ENCODE measurements at places on chromosomes 7 and 10. TPM values are rescaled to one million over a fixed set of nuclear protein-coding genes. Genes with fewer than 3 reads are reported as not detected.

- DNase-seq = no peak
Measured at GRCh38 chr7:156792611-156793010, 100.4 kb downstream of the LMBR1 start.

Gene PODXL
- 76.2 TPM for total RNA-seq

DNA sequence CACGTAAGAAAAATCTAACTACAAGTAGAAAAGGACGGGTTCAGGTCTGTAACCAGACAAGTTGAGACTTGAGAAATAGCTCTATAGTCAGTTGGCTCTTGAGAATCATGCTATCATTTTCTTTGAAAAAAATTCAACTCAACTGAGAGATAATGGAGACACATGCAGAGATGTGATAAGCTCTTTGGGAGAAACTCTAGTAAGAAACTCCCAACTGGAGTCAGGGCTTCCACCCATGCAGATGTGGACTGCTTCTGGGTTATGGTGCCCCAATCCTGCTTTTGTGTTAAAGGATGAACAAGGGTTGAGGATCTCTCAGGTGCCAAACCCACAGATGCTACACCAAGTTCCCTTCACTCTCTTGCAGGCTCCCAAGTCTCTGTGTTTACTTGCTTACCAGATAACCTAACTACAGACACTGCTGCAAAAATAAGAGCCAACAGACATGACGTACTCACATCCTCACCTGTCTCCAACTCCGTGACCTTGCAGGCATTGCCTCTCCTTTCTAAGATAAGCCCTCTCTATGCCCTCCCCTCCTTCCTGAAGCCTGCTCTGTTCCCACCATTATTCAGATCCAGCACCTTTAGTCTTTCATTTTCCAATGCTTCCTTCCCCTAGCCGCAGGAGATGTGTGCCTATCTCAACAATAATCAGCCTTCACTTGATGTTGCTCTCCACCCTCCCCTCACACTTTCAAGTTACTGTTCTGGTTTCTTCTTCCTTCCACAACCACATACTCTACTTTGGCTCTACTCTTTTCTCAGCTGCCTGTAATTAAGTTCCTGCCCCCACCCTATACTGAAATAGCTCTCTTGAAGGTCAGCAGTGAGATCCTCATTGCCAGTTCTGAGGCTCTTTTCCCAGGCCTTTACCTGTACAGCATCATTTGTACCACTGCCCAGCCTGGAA lies 130.0 kb downstream of the ICA1 start:
- DNase-seq = no peak

Gene HOXA5
- 0.30 TPM for total RNA-seq

Gene LIPF
- not detected for total RNA-seq

Gene ZNF239
- total RNA-seq = 1.7 TPM

GRCh38 chr7:159022238-159022993 lies 122.3 kb downstream of the VIPR2 start:
- peak; percentile 64 for DNase-seq

- DNase-seq = no peak
Measured at GRCh38 chr10:79494871-79495705, 17.2 kb upstream of the EIF5AL1 start.

DNA sequence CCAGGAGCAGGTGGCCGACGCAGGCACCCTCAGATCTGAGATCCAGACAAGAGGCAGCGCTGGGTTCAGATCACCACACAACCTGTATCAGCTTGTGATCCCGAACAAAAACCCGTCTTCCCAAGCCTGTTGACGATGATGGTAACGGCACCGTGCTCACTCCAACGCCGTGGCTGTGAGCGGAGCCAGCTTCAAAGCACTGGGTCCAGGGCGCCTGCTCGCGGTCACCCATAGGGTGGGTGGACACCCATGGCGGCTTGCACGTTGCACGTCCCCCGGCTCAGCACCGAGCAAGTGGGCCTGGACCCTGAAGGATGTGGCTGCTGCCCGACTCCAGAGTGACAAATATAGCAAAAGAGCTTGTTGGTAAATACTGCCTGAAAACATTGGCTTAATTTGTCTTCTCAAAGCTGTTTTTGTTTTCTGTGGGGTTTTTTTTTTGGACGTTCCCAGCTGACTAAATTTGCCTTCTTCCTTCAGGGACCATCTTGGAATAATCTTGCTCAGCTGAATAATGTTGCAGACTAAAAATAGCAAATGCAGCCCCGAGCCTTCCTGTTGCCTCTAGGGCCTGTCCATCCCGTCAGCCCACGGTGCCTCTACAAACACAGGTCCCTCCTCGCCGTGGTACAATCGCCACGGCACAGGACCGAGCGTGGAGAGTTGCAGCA lies 41.0 kb downstream of the FOXK1 start:
- DNase-seq = no peak

- DNase-seq = no peak
Measured at GRCh38 chr7:106447318-106447847, 162.6 kb upstream of the NAMPT start.

GRCh38 chr7:40760987-40761386 lies 626.2 kb downstream of the SUGCT start:
- DNase-seq = no peak

DNA sequence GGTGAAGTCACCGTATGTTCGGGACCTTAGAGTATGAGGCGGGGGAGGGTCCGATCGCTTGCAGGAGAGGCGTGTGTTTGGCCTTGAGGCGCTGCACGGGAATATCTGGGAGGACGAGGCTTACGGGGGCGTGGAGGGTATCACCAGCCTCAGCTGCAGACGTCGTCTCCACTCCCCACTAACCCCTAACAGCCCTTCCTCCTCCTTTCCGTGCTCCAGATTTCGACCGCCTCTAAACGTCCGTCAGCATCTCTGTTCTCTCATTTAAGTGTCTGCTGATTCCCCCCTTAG lies 23.5 kb upstream of the ZNF12 start:
- DNase-seq = no peak

DNA sequence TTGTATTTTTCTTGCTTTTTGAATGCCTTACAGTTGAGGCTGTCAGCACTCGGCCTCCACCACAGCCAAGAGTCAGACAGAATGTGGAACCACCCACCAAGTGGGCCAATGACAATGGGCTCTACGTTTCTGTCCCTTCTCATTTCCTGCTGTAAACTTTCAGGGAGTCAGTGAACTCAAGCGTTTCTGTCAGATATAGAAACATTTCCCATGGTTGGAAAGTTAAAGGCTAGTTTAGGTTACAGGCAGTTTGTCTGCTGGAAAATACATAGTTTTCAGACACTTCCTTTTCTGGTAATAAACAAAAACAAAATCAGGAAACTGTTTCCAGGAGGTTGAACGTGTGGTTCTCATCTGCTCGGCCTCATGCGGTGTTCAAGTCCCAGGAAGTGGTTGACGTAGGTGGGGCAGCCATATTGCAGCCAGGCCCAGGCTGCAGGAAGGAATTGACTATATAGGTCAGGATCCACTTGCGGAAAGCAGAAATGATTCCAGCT lies 245.1 kb downstream of the CAMK1D start:
- DNase-seq = peak; percentile 63

Gene SLC26A5
- total RNA-seq = not detected

DNA sequence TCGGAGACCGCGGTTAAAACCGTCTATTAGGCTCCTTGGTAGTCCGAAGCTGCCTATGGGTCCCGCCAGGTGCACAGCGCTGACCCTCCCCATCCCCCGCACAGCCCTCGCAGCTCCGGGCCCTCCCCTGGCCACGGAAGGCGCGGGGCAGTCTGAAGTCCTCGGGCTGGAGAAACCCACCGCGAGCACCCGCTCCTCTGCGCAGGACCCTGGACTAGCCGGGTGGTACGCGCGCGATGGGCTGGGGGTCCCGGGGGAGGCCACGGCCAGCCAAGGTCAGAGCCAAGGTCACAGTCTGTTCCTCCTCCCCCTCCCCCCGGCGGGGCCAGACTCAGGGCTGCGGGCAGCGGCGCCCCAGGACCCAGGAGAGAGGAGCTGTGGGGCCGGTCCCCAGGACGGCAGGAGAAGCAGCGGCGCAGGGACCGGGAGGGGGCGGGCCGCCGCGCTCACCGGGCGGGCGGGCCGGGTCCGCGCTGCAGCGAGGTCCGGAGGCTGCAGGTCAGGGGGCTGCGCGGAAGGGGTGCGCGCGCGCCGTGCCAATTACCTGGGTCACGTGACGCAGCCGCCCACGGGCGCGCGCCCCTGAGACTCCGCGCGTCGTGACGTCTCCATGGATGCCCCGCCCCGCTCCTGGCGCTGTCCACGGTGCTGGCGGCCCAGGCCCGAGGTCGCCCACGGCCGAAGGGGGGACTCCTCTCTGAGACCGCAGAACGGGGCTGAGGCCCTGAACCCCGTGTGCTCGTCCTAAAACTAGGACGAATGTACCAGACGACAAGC lies at the start of gene OGDHL:
Gene OGDHL, minus strand, starts transcription at position 535 of the 777 bp plus-strand sequence. CDS start 3,731 bp downstream, outside the sequence.
- DNase-seq = no peak

- no peak for DNase-seq
Measured at GRCh38 chr7:22150221-22150620, 204.5 kb upstream of the CDCA7L start.

Gene CDC14C
- total RNA-seq = not detected

Gene PNLIPRP3
- total RNA-seq = not detected

DNA sequence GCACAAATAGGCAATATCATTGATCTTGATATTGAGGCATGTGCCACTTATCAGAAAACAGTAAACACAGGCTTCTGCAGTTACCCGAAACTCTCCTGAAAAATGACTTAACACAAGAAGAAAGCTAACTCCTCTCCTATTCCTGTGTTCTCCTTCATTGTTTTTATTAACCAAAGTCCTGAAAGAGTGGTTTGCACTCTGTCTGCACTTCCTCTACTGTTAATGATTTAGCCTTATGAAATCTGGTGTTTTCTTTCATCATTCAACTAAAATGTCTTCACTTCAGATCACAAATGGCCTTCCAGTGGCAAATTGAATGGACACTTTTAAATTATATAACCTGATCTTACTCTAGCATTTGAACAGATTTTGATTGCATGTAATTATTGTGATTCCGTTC lies 630.6 kb upstream of the PHF14 start:
- no peak for DNase-seq

Gene OR6V1
- total RNA-seq = not detected
